ENCODE measurements at places on chromosomes 16 and 17. TPM values are rescaled to one million over a fixed set of nuclear protein-coding genes. Genes with fewer than 3 reads are reported as not detected.

DNA sequence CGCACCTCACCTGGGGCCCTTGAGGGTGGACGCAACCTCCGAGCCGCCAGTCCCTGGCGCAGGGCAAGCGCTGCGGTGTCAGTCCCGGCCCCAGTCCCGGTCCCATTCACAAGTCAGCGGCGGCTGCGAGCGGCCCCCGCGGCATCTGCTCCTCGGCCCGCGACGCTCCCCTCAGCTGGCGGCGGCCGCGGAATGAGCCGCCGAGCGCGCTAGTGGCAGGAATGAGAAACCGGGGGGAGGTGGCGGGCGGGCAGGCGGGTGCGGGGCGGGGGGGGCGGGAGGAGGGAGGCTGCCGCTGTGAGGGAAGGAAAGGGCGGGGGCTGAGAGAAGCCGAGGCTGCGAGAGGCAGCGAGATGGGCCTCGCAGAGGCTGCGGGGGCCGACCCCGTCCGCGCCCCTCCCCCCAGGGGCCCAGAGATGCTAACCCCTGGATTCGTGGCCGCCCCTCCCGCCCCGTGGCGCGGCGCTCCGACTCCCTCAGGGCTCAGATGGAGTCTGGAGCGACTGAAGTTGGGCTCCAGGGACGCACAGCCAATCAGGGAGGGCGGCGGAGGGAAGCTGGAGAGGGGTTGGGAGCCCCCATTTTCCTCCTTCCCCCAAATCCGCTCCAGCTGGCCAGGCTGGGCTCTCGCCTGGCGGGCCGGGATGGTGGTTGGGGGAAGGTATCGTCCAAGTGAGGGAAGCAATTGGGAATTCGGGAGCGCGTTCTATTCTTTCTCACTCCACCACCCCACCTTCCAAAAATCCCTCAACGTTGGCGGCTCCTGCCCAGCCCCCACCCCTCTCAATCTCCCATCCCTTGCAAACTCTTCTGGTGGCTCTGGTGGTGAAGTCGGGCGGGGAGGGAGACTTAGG lies at the start of gene CDH11:
Gene CDH11, minus strand, starts transcription at position 194 of the 854 bp plus-strand sequence. CDS start 117,194 bp downstream, outside the sequence.
- H3K27me3 ChIP-seq, result no peaks in the 10 kb centered on the region
- peak; percentile 93 for DNase-seq
- H3K4me1 ChIP-seq, result peaks cover 50% of the 10 kb centered on the region
- H3K36me3 ChIP-seq, result no peaks in the 10 kb centered on the region
- H3K4me3 ChIP-seq, result peak within 1 kb of the TSS; percentile 95

DNA sequence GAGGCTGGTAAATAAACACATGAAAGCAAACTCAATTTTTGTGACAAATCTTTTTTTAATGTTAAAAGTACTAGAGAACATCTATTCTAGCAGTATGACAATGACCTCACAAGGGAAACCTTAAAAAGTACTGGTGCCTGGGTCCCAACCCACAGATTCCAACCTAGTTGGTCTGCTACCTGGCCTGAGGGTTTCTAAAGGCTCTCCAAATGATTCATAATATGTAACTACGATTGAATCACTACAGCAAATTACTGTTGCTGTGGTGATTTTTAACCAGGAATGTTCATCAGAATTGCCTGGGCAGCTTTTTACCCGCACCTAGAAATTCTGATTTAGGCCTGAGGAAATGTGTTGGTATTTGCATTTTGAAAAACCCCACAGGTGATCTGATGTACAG lies 26.1 kb downstream of the CDR2 start:
- no peaks in the 10 kb centered on the region for H3K27me3 ChIP-seq
- no peak for DNase-seq
- peaks cover 12% of the 10 kb centered on the region for H3K4me1 ChIP-seq
- H3K4me3 ChIP-seq, result no peak overlapping the region
- H3K36me3 ChIP-seq, result peaks cover 77% of the 10 kb centered on the region
- no peak overlapping the region for H3K27ac ChIP-seq

GRCh38 chr17:38463451-38463858 lies 35.2 kb downstream of the ARHGAP23 start:
- peak overlapping the region; percentile 100 for H3K27ac ChIP-seq
- no peaks in the 10 kb centered on the region for H3K27me3 ChIP-seq
- no peak overlapping the region for H3K4me3 ChIP-seq
- peak; percentile 88 for DNase-seq
- H3K36me3 ChIP-seq, result peaks cover 67% of the 10 kb centered on the region
- peaks cover 28% of the 10 kb centered on the region for H3K4me1 ChIP-seq

- H3K4me1 ChIP-seq, result no peaks in the 10 kb centered on the region
- H3K27me3 ChIP-seq, result no peaks in the 10 kb centered on the region
- no peaks in the 10 kb centered on the region for H3K36me3 ChIP-seq
- H3K27ac ChIP-seq, result no peak overlapping the region
Observed at GRCh38 chr16:61936522-61936921, 99.7 kb downstream of the CDH8 start.

DNA sequence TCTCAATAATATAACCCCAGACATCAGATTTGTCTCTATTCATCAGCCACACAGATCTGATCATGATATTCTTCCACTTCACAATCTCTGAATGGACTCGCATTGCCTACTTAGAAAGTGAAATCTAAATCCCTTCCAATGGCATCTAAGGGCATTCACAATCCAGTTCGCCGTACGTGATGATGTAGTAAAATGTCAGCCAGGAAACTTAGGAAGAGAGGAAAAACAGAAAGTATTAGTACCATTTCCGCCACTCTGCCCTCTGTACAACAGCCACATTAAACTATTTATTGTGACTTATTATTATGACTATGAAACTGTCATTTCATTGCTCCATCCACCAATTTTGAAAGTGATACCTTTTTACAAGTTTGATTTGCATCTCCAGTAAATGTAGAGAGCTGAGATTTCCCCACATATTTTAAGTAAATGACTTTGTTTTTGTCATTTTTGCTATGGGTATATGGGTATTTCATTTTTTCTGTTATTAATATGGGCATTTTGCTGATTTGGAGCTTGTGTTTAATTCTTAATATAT lies 69.4 kb upstream of the SMIM36 start:
- H3K36me3 ChIP-seq, result no peaks in the 10 kb centered on the region
- H3K4me3 ChIP-seq, result no peak overlapping the region
- peaks cover 39% of the 10 kb centered on the region for H3K4me1 ChIP-seq

DNA sequence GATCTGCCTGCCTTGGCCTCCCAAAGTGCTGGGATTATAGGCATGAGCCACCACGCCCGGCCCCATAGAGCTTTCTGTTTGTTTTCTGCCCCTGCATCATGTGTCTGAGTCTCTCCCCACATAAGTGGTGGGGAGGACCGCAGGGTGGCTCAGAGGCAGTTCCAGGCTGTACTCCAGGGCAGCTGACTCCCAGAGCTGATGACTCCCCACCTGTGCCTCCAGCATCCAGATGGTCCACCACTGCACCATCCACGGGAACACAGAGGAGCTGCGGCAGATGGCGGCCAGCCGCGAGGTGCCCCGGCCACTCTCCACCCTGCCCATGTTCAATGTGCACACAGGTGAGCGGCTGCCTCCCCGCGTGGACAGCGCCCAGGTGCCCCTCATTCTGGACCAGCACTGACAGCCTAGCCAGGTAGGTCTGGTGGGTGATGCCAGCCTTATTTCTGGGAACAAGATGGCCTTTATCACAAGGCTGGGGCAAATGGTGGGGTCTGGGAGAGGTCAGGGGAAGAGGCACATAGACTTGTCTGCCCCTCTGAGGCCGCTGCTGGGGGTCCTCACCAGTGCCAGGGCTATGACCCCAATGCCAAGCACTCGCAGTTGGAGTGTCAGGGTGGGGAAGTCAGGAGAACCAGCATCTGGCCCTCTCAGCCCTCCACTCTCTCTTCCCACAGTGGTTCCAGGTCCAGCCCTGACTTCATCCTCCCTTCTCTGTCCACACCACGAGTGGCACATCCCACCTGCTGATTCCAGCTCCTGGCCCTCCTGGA lies 9.4 kb downstream of the SGCA start:
- peak; percentile 66 for DNase-seq
- H3K27me3 ChIP-seq, result no peaks in the 10 kb centered on the region
- H3K4me1 ChIP-seq, result peaks cover 48% of the 10 kb centered on the region
- H3K4me3 ChIP-seq, result no peak overlapping the region
- peaks cover 13% of the 10 kb centered on the region for H3K36me3 ChIP-seq

- DNase-seq, result peak; percentile 88
- H3K4me3 ChIP-seq, result peak overlapping the region; percentile 48
- H3K4me1 ChIP-seq, result peaks cover 19% of the 10 kb centered on the region
- H3K36me3 ChIP-seq, result no peaks in the 10 kb centered on the region
- H3K27me3 ChIP-seq, result no peaks in the 10 kb centered on the region
Observed at GRCh38 chr16:85550953-85551924, 61.9 kb upstream of the GSE1 start.

DNA sequence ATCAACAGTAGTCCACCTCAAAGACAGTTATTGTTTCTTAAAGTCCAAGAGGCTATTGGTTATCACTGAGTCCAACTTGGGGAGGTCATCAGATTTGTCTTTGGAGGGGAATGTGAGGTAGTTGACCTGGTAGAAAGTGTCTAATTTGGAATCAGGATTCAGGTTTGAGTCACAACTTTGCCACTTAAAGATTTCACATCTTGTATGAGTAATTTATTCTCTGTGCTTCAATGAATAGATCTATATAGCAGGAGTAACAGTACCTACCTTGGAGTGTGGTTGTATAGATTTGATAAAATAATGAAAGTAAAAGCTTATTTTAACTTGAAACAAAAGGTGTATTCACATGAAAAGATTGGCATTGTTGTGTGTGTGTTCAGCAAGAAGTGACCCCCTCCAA lies 119.3 kb upstream of the TBX2 start:
- no peak for DNase-seq
- H3K4me3 ChIP-seq, result no peak overlapping the region
- peak overlapping the region; percentile 83 for H3K27ac ChIP-seq
- H3K36me3 ChIP-seq, result no peaks in the 10 kb centered on the region

GRCh38 chr17:14323522-14323981 lies 22.7 kb downstream of the HS3ST3B1 start:
- peaks cover 12% of the 10 kb centered on the region for H3K4me1 ChIP-seq
- H3K27ac ChIP-seq, result no peak overlapping the region
- no peak for DNase-seq
- H3K27me3 ChIP-seq, result no peaks in the 10 kb centered on the region

Gene FBXW10
- total RNA-seq, result under 0.01 TPM

Gene ZP2
- total RNA-seq, result not detected

Gene NPIPA5
- 5.4 TPM for total RNA-seq

Gene HOXB4
- 0.29 TPM for total RNA-seq

Gene CCL5
- 0.36 TPM for total RNA-seq
